Stimulated activated CD4-positive, alpha-beta T cell treated with anti-CD3 and anti-CD28 coated beads, Interleukin-2, amount 100 ng/mL, for 4 hours (primary cell): ENCODE measurements at places on chromosomes 5 and 9.

DNA sequence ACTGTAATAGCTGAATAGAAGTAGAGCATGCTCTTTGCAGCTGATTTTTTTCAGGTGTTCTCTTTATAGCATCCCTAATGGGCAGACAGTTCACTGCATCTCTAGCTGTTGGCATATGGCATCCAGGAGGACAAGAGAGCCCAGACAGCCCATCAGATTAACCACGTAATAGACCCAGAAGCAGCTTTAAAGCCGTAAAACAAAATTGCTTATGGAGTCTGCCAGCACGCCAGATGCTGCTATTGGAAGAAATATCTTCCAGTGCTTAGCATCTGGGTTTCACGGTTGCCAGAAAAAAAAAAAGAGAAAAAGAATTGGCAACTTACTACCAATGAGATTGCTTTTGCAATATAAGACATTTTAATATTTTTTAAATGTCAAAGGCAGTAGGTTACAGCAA, 869.4 kb upstream of the NUDT12 start:
- DNase-seq, result no peak

DNA sequence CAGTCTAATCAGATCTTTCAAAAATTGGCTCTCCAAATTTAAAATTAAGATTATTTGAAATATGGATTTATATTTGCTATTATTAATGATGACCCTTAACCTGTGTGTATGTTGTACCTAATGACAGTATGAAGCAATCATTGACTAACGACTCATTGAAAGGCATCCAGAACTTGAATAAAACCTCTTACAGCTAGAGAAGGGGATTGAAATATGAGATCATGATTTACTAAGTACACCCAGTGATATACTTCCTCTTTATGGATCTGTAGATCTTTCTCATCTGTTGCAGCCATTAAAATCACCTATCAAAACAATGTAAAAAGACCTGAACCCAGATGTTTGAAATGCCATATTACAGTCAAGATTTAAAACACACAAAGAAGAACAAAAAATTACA, 126.5 kb downstream of the RPS23 start:
- no peak for DNase-seq

DNA sequence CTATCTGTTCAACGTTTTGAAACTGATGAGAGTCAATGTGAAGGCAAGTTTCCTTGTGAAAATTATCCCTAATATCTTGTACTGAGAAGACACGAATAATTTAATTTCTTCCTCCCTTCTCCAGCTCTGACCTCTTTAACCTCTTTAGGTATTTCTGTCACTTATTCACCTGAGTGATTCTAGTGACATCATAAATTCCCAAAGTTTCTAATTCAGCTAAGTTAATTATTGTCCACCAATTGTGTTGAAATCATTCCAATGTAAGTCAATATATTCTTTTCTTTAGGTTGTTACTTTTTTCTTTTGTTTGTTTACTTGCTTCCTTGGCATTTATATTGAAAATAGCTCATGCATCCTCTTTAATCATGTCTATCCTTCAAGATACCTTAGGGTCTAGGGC, 143.8 kb downstream of the PAPPA start:
- no peak for DNase-seq

GRCh38 chr9:110027671-110028081, 180.3 kb downstream of the C9orf152 start:
- no peak for DNase-seq
